Activated CD4-positive, alpha-beta T cell treated with anti-CD3 and anti-CD28 coated beads, Interleukin-2, amount 10 ng/mL, durations not matched to agents 7 days and 5 days (primary cell): ENCODE measurements at places on chromosomes 12 and 14. TPM values are rescaled to one million over a fixed set of nuclear protein-coding genes. Genes with fewer than 3 reads are reported as not detected.

GRCh38 chr12:15856097-15856982 is 25.8 kb upstream of the STRAP start:
- H3K27me3 ChIP-seq, result peaks cover 17% of the 10 kb centered on the region
- no peaks in the 10 kb centered on the region for H3K4me1 ChIP-seq
- DNase-seq, result peak; percentile 69
- H3K4me3 ChIP-seq, result no peak overlapping the region

- H3K27me3 ChIP-seq, result no peaks in the 10 kb centered on the region
Measured at GRCh38 chr12:107375231-107375630, 281.9 kb upstream of the CRY1 start.

DNA sequence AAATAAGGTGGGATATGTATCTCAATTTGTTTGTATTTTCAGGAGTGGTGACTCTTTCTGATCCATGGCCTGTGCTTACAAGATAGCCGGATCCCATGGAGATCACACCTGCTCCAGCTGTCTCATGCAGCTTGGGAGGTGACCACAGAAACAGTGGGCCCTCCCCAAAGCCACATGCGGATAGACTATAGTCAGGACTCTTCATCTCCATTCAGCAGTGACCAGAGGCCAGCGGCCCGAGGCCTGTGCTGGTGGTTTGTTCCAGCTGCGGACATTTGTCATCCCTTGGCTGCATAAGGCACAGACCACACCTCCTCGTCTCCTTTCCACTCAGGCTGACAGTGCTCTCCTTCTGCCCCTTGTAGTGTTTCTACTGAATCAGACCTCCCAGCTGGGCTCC is 14.7 kb upstream of the WNT5B start:
- no peaks in the 10 kb centered on the region for H3K36me3 ChIP-seq
- H3K4me3 ChIP-seq, result no peak overlapping the region
- DNase-seq, result no peak
- H3K27me3 ChIP-seq, result peaks cover 13% of the 10 kb centered on the region
- no peak overlapping the region for H3K27ac ChIP-seq

DNA sequence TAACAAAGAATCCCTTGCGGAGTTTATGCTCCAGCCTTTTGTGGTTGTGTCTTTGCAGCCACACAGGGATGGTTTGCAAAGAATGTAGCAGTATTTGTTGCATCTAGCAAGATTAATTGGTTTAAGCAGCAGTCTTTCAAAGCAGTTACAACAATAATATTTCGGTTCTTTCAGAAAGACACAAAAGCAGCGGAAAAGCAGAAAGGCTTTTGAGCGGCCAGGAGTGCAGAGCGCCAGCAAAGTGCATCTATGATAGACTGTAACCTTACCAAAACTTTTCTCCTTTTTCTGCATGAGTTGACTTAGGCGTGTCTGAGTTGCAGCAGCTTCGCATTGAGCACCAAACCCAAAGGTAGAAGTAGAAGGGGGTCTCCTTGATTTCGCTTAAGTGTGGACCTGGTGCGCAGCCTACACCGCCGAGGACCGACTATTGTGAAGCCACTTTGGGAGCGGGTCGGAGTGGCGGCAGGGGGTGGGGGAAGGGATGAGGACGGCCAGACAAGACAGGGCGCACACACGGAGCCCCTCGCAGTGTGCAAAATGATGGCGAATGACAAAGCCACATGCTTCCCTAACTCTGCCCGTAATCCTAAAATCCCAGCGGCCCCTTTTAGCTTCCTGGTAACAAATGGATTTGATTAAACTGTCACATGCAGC is 1.2 kb downstream of the LMO3 start:
- DNase-seq, result no peak
- H3K36me3 ChIP-seq, result no peaks in the 10 kb centered on the region
- H3K4me3 ChIP-seq, result no peak overlapping the region
- H3K4me1 ChIP-seq, result peaks cover 2% of the 10 kb centered on the region
- H3K27ac ChIP-seq, result no peak overlapping the region

- peaks cover 8% of the 10 kb centered on the region for H3K4me1 ChIP-seq
- DNase-seq, result no peak
- H3K27ac ChIP-seq, result no peak overlapping the region
- no peaks in the 10 kb centered on the region for H3K27me3 ChIP-seq
- H3K36me3 ChIP-seq, result peaks cover 4% of the 10 kb centered on the region
- no peak overlapping the region for H3K4me3 ChIP-seq
Measured at GRCh38 chr14:68346556-68347343, 446.1 kb downstream of the ZFP36L1 start.

- peak; percentile 82 for DNase-seq
- H3K27ac ChIP-seq, result peak within 1 kb of the TSS; percentile 92
- peak within 1 kb of the TSS; percentile 91 for H3K4me3 ChIP-seq
- H3K27me3 ChIP-seq, result no peaks in the 10 kb centered on the region
Measured at GRCh38 chr12:111405859-111406473, at the start of gene SH2B3. Gene SH2B3, plus strand, starts transcription at chr12:111405923. Its CDS starts 12,223 bp downstream, at chr12:111418146.

DNA sequence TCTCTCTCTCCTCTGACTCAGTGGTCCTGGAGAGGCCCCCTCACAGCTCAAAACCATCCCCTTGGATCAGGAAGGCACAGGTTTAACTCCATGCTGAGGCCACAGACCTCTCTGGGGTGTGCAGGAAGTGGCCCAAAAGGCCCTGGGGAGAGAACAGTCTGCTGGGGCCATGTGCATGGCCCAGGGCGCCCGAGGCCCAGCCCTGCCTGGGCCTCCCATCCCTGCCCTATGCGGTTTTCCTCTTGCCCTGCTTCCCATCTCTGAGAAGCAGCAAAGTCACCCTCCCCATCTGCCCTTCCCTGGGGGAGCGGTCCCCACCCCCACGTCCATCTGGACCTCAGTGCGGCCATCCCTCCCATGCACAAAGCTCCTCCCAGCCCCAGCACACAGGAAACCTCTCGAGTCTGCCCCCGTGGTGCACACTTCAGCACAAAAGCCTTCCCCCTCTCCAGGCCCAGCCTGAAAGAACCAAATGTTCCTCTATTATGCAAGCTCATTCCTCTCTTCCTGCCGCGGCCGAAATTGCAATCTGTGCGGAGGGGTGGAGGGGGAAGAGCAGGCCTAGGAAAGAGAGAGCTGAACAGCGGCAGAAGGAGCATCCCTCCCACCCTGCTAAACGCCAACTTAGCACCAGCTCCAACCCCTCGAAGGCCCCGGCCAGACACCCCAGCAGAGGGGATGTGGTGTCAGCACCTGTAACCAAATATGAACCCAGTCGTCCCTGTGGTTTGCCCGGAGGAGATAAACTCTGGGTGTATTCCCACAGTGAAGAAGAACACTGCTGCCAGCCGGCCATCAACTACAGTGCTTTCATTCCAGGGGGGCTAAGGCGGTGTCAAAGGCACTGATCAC is 108.5 kb downstream of the SCARB1 start:
- peak overlapping the region; percentile 27 for H3K27ac ChIP-seq
- no peak overlapping the region for H3K4me3 ChIP-seq
- peaks cover 14% of the 10 kb centered on the region for H3K27me3 ChIP-seq
- DNase-seq, result peak; percentile 13
- H3K36me3 ChIP-seq, result peaks cover 2% of the 10 kb centered on the region

DNA sequence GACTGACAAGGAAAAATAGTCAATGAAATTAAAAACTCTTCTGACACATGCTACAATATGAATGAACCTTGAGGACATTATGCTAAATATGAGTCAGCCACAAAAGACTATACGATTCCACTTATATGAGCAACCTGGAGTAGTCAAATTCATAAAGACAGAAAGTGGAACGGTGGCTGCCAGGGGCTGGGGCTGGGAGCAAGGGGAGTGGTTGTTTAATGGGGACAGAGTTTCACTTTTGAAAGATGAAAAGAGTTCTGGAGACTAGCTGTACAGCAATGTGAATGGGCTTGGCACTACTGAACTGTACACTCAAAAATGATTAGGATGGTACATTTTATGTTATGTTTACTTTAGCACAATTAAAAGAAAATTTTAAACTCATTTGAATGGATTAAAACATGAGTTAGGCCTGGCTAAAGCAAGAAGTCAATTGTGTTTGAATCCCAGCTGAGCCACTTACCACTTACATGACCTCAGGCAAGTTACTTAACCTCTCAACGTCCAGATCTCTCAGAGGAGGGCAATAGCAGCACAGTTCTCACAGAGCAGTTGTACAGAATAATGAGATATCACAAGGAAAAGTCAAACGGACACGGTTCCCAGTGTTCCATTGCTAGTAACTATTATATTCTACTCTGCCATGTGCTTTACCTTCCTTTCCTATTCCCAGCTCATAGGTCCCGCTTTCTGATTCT is 102.5 kb downstream of the SPTSSA start:
- peaks cover 1% of the 10 kb centered on the region for H3K4me1 ChIP-seq
- H3K27ac ChIP-seq, result no peak overlapping the region
- no peak overlapping the region for H3K4me3 ChIP-seq
- no peak for DNase-seq
- no peaks in the 10 kb centered on the region for H3K36me3 ChIP-seq
- peaks cover 4% of the 10 kb centered on the region for H3K27me3 ChIP-seq

Gene RPGRIP1
- total RNA-seq, result not detected

GRCh38 chr12:85476756-85477155 is 196.7 kb downstream of the ALX1 start:
- no peaks in the 10 kb centered on the region for H3K4me1 ChIP-seq
- no peaks in the 10 kb centered on the region for H3K27me3 ChIP-seq
- H3K36me3 ChIP-seq, result no peaks in the 10 kb centered on the region
- no peak for DNase-seq
- H3K4me3 ChIP-seq, result no peak overlapping the region

GRCh38 chr12:131438881-131439280 is 272.0 kb upstream of the SFSWAP start:
- H3K4me3 ChIP-seq, result no peak overlapping the region
- no peak overlapping the region for H3K27ac ChIP-seq
- H3K27me3 ChIP-seq, result no peaks in the 10 kb centered on the region
- H3K4me1 ChIP-seq, result no peaks in the 10 kb centered on the region

DNA sequence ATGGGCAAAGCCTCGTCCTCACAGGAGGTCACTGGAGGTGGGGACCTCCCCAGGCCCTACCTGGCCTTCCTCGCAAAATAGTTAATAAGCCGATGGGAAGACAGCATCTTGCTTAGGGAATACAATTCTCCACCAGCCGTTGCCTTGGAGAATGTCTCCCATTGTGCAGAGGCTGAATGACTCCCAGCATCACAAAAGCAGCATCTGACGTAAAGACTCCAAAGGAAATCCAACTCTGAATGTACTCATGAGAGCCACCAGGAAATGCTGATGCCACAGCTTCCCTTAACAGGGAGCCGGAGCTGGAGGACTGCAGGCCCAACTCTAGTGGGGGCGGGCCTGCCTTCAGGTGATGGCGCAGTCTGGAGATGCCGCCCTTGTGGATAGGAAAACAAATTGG is 15.5 kb downstream of the CCDC63 start:
- DNase-seq, result no peak
- H3K4me3 ChIP-seq, result no peak overlapping the region
- no peaks in the 10 kb centered on the region for H3K27me3 ChIP-seq
- no peaks in the 10 kb centered on the region for H3K36me3 ChIP-seq

DNA sequence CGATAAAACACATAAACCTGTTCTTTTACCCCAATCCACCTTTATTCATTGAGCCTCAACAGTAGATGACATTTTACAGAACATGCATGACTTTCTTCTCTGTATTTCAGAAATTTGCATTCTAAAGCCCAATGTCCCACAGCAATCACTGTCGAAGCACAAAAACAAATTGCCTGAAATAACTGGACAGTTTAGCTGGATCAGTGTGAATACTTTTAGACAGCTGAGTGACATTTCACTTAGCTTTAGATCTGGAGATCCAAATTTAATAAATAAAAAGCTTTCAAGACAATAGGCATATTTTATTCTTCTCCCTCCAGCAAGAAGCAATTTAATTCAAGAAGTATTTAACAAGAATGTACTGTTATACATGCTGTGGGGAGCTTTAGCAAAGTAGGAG is 109.1 kb upstream of the FSCB start:
- H3K27me3 ChIP-seq, result no peaks in the 10 kb centered on the region
- H3K4me3 ChIP-seq, result no peak overlapping the region
- no peaks in the 10 kb centered on the region for H3K4me1 ChIP-seq
- DNase-seq, result no peak
- no peak overlapping the region for H3K27ac ChIP-seq
- no peaks in the 10 kb centered on the region for H3K36me3 ChIP-seq

GRCh38 chr12:54047160-54047963 is 6.3 kb upstream of the HOXC4 start:
- peaks cover 99% of the 10 kb centered on the region for H3K27me3 ChIP-seq
- DNase-seq, result no peak
- H3K4me1 ChIP-seq, result peaks cover 28% of the 10 kb centered on the region
- peak overlapping the region; percentile 67 for H3K27ac ChIP-seq
- no peak overlapping the region for H3K4me3 ChIP-seq

Gene CLEC12A
- total RNA-seq, result 0.52 TPM

Gene CPNE8
- total RNA-seq, result 3.7 TPM

DNA sequence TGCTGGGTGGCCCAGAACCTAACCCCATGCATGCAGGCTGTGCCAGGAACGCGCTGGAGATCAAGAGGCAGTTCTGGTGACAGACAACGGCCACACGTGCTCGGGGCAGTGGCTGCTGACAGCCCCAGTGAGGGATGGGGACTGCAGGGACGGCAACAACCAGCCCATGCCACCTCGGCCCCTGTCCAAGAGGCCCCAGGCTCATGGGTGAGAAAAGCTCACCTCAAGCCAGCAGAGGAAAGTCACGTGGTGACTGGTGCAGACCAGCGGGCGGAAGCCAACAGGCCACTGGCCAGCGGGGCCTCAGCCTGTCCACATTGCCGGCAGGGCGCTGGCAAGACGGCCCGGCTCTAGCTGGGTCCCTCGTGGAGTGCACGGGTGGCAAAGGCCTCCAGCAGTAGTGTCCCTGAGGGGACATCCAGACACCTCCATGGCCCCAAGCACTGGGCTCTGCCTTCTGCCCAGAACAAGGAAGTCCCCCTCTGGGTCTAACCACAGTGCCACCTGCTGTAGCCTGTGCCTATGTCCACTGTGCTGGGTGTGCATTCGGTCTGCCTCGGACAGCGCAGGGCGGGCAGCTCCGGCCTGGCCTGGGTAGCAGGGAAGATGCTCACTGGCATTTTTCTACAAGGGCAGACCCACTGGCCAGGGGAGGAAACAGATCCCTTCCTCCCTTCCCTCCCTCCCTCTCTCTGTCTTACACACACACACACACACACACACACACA is 134.1 kb downstream of the NCOR2 start:
- DNase-seq, result no peak
- peaks cover 16% of the 10 kb centered on the region for H3K36me3 ChIP-seq
- H3K4me1 ChIP-seq, result no peaks in the 10 kb centered on the region
- no peak overlapping the region for H3K27ac ChIP-seq
- H3K4me3 ChIP-seq, result no peak overlapping the region
